ENCODE measurements at places on chromosomes 7 and 10.

DNA sequence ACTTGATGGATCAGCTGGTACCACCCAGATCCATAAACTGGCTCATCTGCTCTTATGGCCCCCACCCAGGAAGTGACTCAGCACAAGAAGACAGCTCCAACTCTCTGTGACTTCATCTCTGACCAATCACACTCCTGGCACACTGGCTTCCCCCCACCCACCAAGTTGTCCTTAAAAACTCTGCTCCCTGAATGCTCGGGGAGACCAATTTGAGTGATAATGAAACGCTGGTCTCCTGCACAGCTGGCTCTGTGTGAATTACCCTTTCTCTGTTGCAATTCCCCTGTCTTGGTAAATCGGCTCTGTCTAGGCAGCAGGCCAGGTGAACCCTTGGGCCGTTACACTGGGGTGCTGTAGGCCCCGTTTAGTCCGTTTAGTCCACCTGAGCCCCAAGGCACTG, 23.4 kb upstream of the BNIP3 start:
- no peak for DNase-seq

GRCh38 chr10:28709001-28709710, 31.8 kb downstream of the BAMBI start:
- DNase-seq, result no peak

GRCh38 chr10:60203993-60204618, 185.6 kb downstream of the ANK3 start:
- DNase-seq, result peak; percentile 5

DNA sequence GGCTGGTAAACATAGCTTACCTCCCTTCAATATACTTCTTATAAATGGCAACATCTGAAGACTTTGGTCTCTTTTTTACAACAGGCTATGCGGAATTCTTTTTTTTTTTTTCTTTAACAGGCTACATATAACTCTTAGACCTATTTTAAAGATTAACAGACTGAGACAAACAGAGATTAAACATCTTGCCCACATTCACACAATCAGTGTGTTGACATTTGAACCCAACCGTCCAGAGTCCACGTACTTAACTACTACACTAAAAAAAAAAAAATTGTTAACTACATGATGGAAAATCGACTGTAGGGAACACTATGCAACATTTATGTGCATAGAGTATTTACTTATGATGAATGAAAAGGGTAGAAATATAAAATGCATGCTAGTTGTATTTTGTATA, 298.5 kb downstream of the ELMO1 start:
- no peak for DNase-seq

GRCh38 chr7:131039355-131039762, 288.3 kb upstream of the MKLN1 start:
- DNase-seq, result no peak

- no peak for DNase-seq
Measured at GRCh38 chr10:60955957-60956425, 12.0 kb upstream of the RHOBTB1 start.

- DNase-seq, result no peak
Measured at GRCh38 chr10:88974446-88975376, 15.9 kb upstream of the FAS start.

DNA sequence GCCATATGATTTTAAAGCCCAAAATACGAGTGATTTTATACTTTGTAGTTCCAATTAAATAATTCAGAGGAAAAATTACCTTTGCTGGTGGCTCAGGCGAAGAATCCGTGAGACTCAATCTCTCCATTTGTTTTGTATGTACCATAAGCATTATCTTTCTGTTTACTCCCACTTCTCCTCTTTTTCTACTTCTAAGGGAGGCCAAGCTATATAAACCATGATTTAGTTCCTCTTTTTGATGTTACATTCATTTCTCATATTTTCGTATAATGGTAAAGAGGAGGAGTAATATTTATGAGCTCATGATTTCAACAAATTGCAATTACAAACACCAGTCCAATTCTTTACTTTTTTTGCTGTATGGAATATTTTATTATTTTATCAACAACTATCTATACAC, 50.6 kb upstream of the TES start:
- DNase-seq, result no peak

DNA sequence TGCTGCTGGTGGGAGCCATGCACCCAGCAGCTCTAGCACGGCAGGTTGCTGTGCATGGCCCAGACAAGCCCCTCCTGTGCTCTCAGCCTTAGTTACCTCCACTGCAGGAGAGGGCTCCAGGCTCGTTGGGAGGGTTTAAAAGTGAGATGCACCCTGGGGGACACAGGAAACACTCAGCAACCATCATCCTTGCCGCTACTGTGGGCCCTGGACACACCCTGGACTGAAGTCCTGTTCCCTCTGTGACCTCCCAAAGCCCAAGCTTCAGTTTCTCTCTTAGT, 49.0 kb downstream of the FOXL3 start:
- DNase-seq, result no peak

GRCh38 chr10:27252267-27253000, 11.8 kb upstream of the ACBD5 start:
- no peak for DNase-seq

GRCh38 chr7:149625340-149625946, 127.8 kb upstream of the ZNF746 start:
- DNase-seq, result peak; percentile 4

GRCh38 chr7:132666071-132666773, 90.0 kb upstream of the PLXNA4 start:
- DNase-seq, result no peak

DNA sequence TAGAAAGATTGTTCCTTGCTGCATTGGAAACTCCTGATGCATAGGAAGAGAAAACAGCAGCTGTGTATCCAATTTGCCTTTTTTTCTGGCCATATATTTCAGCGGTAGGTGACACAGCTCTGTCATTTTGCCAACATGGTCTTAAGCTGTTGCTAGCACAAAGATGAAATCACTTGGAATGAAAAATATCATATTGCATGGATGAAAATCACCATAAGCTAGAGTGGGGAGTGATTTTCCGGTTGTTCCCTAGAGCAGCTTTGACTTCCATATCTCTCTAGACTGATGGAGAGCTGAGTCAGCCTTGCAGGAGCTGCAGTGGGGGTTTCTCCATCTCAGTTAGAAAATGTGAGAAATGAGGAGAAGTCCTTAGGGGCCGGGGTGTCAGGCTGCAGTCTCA, 38.3 kb upstream of the BTBD16 start:
- DNase-seq, result no peak

DNA sequence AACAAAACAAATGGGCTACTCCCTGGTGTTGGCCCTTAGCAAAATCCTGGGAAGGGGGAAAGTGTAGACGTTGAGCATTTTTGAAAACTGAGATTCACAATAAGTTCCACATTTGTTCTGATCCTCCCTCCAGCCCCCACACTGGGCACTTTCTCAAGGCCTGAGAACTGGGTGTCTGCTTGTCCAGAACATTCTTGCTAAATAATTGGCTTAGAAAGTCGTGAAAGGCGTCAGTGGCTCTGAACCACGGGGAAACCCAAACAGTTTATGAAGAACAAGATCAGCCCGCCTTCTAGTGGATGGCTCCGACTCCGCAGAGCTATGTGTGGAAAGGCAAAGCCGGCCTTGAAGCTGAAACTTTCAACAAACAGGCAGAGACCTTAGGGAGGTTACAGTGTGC, 370.1 kb downstream of the PRPF18 start:
- peak; percentile 87 for DNase-seq

DNA sequence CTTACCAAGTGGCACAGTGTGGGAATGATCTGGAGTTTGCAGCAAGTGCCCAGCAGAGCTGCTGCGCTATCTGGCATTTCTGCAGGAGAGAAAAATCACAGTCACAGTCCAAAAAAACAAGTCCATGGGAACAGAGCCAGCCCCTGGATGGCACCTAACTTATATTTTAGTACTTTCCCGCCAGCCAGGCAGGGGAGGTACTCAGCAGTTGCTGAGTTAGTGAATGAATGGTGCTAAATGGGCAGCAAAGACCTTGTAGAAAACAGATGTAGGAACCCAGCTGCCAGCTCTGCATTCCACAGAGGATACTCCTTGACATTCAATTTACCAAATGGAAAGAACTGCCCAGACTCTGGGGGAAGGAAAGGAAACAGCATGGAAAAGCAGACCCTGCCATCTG, 54.5 kb downstream of the GSDME start:
- peak; percentile 19 for DNase-seq

DNA sequence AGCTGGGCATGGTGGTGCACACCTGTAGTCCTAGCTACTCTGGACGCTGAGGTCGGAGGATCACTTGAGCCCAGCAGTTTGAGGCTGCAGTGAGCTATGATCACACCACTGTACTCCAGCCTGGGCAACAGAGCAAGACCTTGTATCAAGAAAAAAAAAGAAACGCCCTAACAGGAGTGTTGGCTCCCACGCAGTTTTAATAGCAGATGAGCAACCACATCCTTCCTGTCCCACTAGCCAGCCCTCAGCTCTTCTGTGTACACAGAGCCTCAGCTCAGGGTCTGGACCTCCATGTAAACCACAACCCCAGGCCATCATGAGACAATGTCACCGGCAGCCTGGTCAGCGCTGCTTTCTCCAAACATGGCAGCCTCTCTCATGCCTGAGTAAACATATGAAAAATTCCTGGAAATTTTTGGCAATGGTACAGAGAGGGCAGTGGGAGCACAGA, 108.2 kb downstream of the PIP4K2A start:
- DNase-seq, result no peak

GRCh38 chr7:88628363-88629085, 131.0 kb upstream of the ZNF804B start:
- DNase-seq, result no peak

DNA sequence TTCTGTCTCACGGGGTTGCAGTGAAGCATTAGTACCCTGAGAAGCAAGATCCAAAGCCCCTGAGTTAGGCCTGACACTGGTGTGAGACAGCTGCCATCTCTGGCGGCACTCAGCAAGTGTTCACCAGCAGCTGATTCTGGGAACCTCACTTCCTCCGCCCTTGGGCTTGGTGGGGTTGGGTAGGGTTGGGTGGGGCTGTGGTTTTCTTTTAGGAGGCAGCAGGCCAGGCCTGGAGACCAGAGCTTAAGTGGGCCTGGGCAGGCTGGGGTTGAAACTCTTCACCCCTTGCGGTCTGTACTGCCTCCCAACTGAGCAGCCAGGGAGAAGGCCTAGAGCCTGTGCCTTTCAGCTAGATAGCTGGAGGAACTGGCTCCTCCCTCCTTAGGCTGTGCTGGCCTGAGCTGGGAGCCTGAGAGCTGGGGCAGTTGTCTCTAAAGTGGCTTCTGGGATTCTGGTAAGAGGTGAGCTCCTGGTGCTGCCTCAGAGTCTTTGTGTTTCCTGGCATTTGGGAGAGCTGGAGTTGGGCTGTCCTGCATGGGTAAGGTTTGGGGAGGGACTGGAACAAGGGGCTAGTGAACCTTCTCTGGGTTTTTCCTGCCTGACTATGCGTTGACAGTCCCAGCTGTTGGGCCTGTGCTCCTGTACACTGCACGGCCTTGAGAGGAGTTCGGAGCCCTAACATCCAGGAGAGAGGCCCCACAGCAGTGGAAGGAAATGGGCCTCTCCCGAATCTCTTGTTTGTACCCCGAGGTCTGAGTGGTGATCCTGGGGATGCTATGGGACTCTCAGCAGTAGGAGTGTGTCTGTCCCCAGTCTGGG, 5.1 kb downstream of the TSPAN14 start:
- peak; percentile 76 for DNase-seq

- no peak for DNase-seq
Measured at GRCh38 chr10:79285315-79286197, 61.7 kb upstream of the PPIF start.

DNA sequence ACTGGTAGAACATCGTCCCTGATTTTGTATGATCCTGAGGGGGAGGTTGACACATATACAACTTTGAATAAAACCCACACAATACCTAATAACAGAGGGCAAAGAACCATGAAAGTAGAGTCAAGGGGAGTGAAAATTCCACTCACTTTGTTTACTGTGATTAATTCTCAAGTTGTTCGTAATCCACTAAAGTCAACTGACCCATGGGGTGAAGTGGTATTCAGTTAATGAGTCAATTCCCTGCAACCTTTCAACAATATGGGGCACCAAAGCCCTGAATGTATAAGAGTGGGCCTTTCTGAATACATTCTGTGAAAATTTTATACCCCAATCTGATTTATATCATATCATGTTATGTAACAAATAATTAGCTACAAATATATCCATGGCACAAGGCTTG, 39.0 kb upstream of the C10orf67 start:
- no peak for DNase-seq

DNA sequence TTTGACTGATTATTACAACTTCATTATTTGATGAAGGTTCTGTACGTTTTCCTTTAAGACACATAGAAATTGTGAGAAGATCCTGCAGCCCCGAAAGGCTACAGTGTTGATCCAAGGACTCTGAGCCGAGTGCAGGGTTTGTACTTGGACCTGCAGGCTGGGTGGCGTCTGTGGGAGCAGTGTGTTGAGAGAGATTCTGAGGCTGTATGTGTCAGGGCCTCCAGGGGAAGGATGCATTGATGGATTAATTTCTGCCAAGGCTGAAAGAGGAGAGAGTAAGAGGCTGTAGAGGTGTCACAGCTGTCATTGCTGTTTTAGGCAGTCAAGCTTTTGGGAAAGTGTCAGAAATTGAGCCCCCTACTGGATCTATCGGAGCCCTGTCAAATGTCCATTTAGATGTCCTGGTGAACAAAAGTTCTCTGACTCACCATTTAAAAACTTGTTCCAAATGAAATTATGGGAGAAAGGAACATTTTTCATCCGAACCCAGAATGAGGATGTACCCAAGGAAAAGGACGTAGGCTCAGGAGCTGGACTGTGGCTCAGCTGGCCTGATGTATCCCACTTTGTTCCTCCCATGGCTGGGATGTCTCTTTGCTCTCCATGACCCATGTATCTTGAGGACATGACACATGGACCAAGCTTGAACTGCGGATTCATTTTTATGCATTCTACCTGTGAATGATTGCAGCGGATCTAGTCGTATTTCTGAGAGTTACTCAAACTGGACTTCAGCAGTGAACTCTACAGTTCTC, 102.2 kb downstream of the TCF7L2 start:
- no peak for DNase-seq

- DNase-seq, result no peak
Measured at GRCh38 chr7:140685407-140686087, 11.0 kb upstream of the NDUFB2 start.

DNA sequence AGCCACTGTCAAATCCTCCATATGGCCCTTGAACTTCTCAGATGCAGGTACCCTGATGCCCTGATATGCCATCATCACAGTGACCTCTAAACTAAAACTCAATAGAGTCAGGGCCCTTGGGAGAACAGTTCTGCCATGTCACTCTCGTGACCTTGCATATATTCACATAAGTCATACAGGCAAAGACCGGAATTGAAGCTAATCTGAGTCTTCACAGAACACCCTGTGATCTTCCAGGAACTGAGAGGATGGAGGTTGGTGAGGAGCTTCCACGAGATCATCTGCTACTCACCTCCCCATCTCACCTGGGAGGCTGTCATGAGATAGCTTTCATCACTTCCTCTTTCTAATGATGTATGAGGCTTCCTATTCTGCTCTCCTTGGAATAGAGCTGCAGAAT, 228.7 kb upstream of the CCDC6 start:
- DNase-seq, result no peak

- no peak for DNase-seq
Measured at GRCh38 chr7:28160551-28160991, 20.0 kb downstream of the JAZF1 start.

- no peak for DNase-seq
Measured at GRCh38 chr10:75379212-75379724, 22.3 kb downstream of the ZNF503 start.

All from AG09319 (cell line).